ENCODE measurements at places on chromosomes 11 and 22.

DNA sequence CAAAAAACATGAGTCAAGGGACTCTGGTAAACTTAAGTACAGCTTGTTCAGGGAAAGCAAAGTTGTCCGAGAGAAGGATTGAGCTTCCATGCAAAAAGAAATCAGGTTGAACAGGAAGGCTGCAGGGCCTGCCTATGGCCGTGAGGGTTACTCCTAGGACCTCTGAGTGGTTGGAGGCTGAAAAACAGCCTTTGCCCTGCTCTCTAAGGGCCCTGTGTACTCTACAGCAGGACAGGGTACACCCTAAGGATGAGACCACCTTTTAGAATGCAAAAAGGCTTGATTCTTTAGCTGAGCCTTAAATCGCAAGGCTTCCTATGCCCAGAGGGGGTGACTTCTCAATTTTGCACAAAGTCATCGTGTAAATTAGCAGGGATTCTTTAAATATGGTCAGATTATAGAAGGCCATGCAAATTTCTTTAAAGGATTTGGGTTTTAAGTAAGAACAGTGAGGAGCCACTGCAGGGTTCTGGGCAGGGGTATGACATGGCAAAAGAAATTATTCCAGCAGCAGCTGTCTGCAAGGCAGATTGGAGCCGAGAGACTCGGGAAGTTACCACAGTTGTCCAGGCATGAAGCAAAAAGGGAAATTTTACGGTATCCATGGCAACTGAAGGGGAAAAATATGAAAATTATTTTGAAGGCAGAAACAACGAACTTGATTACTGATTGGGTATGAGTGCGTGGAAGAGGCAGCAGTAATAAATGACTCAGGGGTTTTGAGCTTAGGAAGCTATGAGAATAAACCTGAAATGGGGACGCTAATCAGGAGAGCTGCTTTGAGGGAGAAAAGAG, 91.8 kb downstream of the FAM76B start:
- DNase-seq = no peak

GRCh38 chr11:130511765-130512164, 63.3 kb downstream of the ADAMTS15 start:
- DNase-seq = no peak

DNA sequence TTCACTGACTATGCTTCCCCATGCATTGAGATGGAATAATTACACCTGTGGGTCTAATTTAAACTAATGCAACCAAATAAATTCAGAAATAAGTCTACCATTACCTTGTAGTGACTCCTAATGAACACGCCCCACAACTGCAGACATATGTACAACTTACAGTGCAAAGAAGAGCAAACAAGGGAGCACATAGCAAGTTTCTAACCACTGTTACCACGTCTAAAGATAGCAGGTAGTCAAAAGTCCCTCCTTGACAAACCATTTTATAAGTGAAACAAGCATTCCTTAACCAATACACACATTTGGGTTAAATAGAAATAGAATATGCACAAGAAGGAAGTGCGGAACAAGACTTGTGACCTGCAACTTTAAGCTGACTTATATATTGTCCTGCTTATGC, 20.6 kb downstream of the PHF21A start:
- no peak for DNase-seq

GRCh38 chr11:16178273-16178672, 178.1 kb downstream of the SOX6 start:
- DNase-seq = no peak

- no peak for DNase-seq
These were observed 149.3 kb downstream of the FBXO7 start for GRCh38 chr22:32623943-32624342.

DNA sequence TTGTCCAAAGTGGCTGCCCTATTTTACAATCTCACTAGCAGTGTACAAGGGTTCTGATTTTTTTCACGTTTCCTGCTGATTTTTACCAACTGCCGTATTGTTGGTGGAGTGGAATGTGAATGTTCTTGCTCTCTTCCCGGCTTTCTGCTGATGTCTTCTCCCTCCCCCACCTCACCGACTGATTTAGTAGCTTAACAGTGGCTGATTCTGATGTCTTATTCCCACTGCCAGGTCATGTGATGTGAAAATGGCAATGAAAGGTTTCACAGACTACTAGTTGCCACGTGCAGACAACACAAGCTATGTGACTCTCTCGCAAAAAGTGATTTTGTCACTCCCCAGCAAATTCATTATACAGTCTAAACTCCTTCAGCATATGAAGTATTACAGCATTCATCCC, 17.3 kb upstream of the NEU3 start:
- no peak for DNase-seq

- DNase-seq = no peak
These were observed 5.2 kb upstream of the PES1 start for GRCh38 chr22:30596886-30597285.

- DNase-seq = no peak
These were observed 13.2 kb upstream of the APOL6 start for GRCh38 chr22:35634943-35635540.

DNA sequence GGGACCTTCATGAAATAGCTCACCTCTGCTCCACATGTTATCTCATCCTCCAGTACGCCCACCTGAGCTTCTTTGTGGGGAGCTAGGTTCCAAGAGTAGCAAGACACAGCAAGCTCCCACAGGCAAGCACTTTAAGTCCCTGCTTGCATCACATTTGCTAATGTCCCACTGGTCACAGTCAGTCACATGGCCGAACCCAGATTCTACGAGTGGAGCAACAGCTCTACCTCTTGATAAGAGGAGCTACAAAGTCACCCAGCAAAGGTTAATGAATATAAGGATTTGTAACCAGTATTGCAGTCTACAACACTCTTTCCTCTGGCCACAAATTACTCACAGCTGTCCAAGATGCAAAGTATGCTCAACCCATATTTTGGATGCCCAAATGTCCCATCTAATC, 15.2 kb upstream of the MS4A15 start:
- no peak for DNase-seq

DNA sequence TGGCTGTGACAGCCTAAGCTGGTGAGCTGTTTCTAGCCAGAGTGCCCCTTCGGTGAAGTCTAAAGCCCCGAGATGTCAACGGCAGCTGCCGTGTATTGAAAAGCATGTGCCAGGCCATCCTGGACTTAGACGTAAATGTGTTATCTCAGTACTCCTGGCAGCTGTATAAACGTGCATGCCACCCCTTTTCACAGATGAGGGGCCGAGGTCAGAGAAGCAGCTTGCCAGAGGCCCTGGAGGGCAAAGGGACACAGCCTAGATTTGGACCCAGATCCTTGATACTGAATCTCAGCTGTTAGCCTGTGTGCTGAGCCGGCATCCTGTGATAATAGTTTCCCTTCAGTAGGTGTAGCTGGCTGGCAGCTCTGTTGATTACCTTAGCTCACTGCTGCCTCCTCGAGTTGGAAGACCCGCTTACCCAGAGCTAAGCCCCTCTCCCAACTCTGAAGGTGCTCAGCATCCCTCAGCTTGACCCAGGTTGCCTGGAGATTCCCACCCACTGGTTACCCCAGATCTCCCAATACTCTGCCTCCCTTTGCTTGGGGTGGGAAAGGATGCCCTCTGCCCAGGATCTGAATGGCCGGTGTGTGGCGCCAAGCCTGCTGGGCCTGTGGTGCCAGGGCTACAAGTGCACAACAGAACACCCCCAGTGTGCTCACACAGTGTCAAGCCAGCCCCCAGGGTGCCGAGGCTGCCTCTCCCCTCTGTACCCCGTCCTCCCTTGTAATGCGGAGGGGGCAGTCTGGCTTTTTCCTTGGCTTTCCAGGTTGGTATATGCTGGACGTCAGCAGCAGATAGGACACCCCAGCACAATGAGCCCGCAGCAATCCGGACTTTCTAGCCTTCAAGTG, 59.8 kb upstream of the WNT7B start:
- peak; percentile 39 for DNase-seq

- peak; percentile 87 for DNase-seq
These were observed at the start of gene TRIM5 for GRCh38 chr11:5684646-5685362. TSS of gene TRIM5 (minus strand) at chr11:5685074. CDS start at chr11:5680177, 4,897 bp downstream.

- DNase-seq = no peak
These were observed 165.0 kb upstream of the MTNR1B start for GRCh38 chr11:92804388-92804966.

DNA sequence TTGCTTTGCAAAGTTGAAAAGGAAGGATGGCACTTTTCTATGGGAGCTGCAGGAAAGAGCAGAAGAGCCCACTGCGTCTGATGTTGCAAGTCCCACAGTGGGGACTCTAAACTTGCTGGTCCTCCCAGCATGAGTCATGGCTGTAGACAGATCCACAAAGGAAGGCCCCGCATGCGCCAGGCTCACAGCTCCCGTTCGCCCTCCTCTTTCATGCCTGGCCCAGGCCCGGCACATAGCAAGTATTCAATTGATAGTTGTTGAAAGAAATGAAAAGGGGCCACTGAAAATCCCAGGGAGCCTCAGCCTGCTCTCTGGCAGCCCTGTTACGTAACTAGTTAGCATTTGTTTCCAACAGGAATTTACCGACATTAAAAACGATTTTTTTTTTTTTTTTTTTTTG, 18.9 kb downstream of the AP1B1 start:
- DNase-seq = no peak

GRCh38 chr11:132409573-132410355, 1039.3 kb downstream of the NTM start:
- DNase-seq = no peak

All from hematopoietic multipotent progenitor cell treated with erythropoietin and hydrocortisone succinate and interleukin-3 and kit ligand, for 15 days (in vitro differentiated cells).